ENCODE measurements at places on chromosomes 1 and 21. TPM values are rescaled to one million over a fixed set of nuclear protein-coding genes. Genes with fewer than 3 reads are reported as not detected.
A peak's percentile ranks its signal among the peaks of the same experiment; 100 is the strongest.

- H3K36me3 ChIP-seq = no peaks in the 10 kb centered on the region
- no peak for DNase-seq
- no peaks in the 10 kb centered on the region for H3K27me3 ChIP-seq
- no peaks in the 10 kb centered on the region for H3K4me1 ChIP-seq
These were observed 206.0 kb downstream of the DAB1 start for GRCh38 chr1:57217905-57218304.

DNA sequence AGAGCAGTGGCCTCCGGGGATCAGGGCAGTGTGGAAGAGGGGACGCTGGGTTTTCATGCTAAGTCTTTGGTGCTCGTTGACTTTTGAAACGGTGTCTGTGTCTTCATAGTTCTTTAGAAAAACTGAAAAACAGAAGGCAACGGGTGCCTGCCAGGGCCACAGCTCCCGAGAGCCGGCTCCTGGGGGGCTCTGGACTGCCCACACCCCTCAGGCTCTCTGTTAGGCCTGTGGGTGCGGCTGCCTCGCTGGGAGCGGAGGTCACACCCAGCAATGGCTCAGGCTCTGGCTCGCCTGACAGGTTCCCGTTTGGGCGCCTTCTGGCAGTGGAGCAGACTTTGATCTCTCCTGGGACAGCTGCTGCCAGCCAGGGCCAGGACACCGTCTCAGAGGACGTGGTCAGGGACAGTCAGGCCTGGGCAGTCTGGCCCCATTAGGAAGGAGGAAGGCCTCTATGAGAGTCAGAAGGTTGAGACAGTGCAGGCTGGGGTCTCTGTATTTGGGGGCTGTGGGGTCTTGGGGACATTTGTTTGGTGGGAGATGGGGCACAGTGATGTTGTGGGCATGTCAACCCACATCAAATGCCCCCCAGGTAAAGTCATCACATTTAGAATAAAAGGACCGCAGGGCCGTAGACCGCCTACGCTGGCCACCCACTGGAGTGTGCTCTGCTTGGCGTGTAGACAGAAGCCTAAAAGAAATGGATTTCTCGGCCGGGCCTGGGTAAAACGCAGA lies 5.6 kb downstream of the ARHGEF16 start:
- H3K27me3 ChIP-seq = no peaks in the 10 kb centered on the region
- H3K27ac ChIP-seq = no peak overlapping the region
- H3K4me3 ChIP-seq = no peak overlapping the region
- no peaks in the 10 kb centered on the region for H3K4me1 ChIP-seq
- peak; percentile 40 for DNase-seq

DNA sequence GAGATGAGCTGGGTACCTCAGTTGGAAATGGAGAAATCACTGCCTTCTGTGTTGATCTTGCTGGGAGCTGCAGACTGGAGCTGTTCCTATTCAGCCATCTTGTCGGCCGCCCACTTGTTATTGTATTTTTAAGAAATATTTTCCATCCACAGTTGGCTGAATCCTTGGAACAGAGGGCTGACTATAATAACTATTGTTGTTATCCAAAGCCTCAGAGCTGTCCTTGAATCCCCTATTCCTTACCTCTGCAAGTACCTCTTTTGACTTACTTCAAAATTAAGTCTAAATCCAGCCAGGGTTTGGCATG lies 44.1 kb upstream of the GRHL3 start:
- H3K4me3 ChIP-seq = no peak overlapping the region
- no peaks in the 10 kb centered on the region for H3K36me3 ChIP-seq
- no peak for DNase-seq
- no peaks in the 10 kb centered on the region for H3K4me1 ChIP-seq

DNA sequence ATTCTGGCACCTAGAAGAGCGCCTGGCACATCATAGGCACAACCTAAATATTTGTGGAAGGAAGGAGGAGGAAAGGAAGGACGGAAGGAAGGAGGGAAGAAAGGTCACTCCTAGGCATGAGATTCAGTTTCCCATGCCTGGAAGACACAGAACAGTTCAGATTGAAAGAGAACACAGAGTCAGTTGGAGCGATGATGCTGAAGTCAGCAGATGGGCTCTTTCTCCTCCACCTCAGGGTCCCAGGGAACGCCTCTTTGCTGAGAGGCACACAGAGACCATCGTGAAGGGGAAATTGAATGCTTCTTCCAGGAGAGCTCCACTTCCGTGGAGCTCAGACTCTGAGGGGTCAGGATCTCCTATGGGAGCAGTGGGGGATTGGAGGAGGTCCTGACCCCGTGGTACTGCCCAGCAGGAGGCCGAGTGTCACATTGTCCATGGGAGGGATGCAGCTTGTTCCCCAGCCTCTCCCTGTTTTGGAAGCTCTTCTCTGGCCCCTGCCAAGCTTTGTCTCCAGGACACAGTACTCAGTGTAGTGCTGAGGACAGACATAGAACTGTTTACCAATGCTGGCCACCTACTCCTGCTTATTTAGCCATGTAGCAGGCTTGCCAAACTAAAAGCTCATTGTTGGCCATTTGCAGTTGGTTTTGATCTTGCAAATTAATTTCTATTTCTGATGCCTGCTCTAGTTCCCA lies 2.4 kb downstream of the MYBPHL start:
- no peak overlapping the region for H3K27ac ChIP-seq
- no peaks in the 10 kb centered on the region for H3K27me3 ChIP-seq
- no peak for DNase-seq
- H3K36me3 ChIP-seq = no peaks in the 10 kb centered on the region

GRCh38 chr1:55444667-55445066 lies 229.5 kb upstream of the USP24 start:
- H3K36me3 ChIP-seq = no peaks in the 10 kb centered on the region
- H3K4me3 ChIP-seq = no peak overlapping the region
- no peaks in the 10 kb centered on the region for H3K27me3 ChIP-seq
- DNase-seq = no peak

- H3K4me1 ChIP-seq = no peaks in the 10 kb centered on the region
- no peak for DNase-seq
- H3K36me3 ChIP-seq = no peaks in the 10 kb centered on the region
- peaks cover 4% of the 10 kb centered on the region for H3K27me3 ChIP-seq
These were observed at the start of gene WNT4 for GRCh38 chr1:22143065-22144033. WNT4 (minus strand) TSS chr1:22143097; CDS start chr1:22142922, 175 bp downstream.

The PRDX6 gene
- 133 TPM for polyA plus RNA-seq

The DENND2C gene
- polyA plus RNA-seq = 1.9 TPM

The AIDA gene
- 73.0 TPM for polyA plus RNA-seq

The FAM43B gene
- polyA plus RNA-seq = not detected

The CFHR1 gene
- polyA plus RNA-seq = 1.8 TPM
